ENCODE measurements at places on chromosomes 7 and 10.

DNA sequence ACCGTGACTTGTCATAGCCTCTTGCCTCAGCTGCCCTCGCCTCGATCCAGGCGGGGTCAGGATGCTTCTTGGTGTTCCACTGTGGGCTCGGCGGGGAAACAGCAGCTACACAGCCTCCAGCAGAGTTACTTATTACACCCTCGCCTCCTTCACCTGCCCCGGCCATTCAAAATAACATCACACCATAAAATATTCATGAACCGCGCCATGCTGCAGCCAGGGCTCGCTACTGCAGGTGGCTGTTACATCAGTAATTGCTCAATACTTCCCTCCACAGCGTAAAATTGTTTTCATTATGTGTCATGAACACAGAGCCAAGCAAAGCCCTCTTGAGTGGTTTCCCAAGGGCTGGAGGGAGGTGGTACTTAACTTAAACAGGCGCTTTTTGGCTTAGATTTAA lies 241.5 kb upstream of the SP8 start:
- no peak for DNase-seq

GRCh38 chr7:91352091-91352490 lies 87.9 kb downstream of the FZD1 start:
- DNase-seq, result no peak

- no peak for DNase-seq
Observed at GRCh38 chr10:80509108-80509402, 28.6 kb upstream of the SH2D4B start.

DNA sequence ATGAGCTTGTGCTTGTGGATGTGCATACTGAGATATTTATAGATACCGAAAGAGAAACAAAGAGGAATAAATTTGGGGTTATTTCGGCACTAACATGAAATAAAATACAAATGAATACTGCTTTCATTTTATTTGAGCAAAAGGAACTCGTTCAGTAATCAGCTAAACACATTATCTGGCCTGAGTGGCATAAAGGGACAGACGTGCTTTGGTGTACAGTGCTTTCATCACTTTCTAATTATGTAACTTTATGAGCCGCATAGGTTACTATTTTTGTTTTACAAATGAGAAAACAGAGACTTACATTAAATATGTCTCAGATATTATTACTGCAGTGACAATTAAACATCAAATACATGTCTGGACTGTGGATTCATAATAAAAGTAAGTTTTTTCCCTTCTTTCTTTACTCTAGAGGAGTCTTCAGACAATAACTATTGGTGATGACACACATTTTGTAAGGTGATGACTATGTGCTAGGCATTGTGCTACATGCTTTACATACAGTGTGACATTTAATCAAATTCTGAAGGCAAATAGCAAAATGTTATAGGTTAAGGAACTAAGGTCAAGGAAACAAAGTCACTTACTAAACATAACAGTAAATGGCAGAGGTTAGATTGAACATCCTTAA lies 503.3 kb downstream of the SORCS1 start:
- DNase-seq, result no peak

DNA sequence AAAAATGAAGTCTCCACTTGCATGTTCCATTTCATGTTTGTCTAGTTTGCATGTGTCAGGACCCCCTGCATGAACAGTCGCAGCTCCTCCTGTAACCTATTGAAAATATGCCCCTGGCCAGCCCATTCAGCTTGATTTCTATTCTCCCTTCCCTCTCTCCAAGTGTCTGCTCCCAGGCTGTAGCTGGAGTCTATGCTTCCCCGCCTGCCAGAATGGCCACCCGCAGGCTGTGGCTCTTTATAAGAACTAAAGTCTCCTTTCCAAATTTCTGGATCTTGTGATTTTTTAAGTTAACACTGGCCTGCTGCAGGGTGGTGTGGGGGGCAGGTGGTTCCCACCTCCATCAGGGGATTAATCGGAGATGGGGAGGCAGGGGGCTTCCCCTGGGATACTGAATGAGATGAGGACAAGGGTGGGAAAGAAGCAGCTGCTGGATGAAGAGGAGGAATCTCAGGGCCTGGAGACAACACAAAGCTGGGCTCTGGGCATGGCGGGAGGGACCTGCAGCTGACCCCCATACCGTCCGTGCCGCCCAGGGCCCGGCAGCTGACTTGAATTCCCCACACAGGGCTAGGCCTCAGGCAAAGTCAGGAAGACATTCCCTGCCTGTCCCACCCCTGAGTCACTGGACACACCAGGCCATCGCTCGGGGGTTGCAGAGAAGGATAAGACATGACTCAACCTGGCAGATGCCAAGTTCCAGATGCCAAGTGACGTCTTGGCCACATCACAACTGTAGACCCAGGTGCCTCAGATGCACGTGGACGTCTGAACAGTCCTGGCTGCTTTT lies 399.5 kb upstream of the FOXK1 start:
- no peak for DNase-seq

- DNase-seq, result no peak
Observed at GRCh38 chr10:75969031-75969430, 537.6 kb downstream of the LRMDA start.
